ENCODE measurements at places on chromosomes 16 and 17.

- no peak for DNase-seq
Measured at GRCh38 chr17:77572065-77572601, 386.4 kb upstream of the TNRC6C start.

DNA sequence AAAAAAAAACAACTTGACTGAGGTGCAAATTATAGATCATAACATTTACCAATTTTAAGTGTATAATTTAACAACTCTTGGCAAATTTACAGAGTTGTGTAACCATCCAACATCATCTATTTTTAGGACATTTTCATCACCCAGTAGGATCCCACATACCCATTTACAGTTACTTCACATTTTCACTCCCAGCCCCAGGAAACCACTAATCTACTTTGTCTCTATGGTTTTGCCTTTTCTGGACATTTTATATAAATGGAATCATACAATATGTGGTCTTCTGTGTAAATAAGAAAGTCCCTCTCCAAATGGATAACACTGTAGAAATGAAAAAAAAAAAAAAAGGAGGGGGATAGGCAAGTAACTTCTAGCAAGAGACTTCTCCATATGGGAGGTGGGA is 26.1 kb upstream of the XYLT1 start:
- DNase-seq, result no peak

GRCh38 chr17:31859487-31860008 is 504 bp upstream of the COPRS start:
- DNase-seq, result peak; percentile 27

GRCh38 chr17:14080847-14081251 is 11.5 kb downstream of the COX10 start:
- DNase-seq, result no peak

- peak; percentile 47 for DNase-seq
Measured at GRCh38 chr16:62036101-62036801, at the start of gene CDH8. CDH8 (minus strand) TSS chr16:62036438; CDS start chr16:62021403, 15,035 bp downstream.

DNA sequence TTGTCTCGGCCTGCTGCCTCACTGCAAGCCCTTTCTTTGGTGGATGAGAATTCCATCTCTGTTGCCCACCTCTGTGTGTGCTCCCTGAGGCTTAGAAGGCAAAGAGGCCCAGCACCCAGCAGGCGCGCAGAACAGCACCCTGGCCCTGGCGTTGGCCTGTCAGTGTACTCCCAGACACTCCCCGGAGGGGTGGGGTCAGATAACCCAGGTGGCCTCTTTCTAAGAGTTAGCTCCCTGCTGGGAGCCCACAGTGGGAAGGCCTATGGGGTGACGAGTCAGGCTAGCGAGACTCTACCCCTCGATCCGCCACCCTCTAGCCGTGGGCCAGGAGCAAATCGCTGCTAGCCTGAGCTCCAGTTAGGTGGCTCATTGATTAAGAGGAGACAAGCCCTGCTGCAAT is 38.1 kb downstream of the SRL start:
- DNase-seq, result no peak

DNA sequence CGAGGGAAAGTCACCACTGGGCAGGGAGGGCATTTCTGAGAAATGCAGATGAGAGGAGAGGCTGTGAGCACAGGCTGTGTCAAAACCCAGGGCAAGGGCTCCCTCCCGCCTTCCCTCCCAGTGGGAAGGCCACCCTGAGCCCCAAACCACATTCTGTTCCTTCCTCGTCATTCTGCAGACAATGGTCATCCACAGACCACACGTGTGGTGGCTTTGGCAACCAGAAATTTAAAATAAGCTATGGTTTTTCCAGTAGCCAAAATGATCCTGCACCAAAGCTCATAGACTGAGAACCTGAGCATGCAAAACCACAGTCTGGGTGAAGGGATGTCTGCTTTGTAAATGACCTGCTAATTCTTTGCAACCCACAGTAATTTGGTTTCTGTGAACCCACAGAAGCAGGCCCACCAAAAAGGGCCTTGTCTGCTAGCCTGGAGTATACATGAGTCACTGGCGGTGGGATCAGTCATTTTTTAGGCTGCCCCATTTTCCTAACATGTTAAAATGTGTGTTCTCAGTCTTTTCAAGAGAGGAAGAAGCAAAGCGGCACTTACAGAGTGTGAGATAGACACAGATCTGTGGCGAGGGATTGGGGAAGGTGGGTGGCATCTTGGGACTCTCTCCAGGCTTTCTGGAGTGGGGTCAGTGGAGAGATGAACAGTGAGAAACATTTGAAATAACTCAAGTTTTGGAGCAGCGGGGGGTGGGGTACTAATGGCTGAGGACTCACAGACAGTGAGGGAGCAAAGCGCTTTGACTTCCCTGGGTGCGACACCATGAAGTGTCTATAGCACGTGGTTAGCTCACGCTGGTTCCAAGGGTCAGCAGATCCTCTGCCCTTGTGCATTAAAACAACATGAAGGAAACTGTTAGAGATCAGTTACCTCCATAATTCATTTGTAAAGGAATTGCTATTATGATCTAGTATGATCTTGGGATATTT is 20.5 kb downstream of the GRB7 start:
- no peak for DNase-seq

GRCh38 chr16:12798171-12798570 is 5.5 kb downstream of the CPPED1 start:
- DNase-seq, result no peak

DNA sequence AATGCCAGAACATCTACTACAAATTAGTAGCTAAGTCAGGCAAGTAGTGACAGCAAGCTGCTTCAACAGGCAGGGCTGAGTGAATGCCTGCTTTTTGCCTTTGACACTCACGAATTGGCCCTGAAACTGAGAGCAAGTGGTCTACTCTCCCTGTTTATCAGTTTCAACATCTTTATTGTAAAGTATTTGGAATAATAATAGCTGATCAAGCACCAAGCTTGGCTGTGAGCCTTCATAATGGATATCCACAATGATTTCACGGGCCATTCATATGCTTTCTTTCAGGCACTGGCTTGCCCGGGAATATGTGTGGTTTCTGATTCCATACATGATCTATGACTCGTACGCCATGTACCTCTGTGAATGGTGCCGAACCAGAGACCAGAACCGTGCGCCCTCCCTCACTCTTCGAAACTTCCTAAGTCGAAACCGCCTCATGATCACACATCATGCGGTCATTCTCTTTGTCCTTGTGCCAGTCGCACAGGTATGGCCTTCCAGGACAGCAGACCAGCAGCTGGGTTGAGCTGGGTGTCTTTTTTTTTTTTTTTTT is 5.2 kb downstream of the TLCD3A start:
- no peak for DNase-seq

DNA sequence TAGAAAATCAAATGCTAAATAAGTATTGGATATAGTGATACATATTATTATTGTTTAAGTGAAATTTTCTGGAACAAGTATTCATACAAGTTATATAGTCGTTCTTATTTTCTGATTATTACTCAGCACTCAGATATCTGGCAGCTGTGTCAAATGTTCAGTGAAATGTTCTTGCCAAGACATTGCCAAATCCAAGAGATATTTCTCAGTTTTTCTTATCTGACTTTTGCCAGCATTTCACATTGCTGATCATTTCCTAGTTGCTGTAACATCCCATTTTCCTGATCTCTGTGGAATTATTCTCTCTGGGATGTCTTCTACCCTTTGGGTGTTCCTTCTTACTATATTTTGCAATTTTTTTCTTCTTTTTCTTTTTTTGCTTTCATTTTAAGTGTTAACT is 262.3 kb downstream of the KIF2B start:
- DNase-seq, result no peak

DNA sequence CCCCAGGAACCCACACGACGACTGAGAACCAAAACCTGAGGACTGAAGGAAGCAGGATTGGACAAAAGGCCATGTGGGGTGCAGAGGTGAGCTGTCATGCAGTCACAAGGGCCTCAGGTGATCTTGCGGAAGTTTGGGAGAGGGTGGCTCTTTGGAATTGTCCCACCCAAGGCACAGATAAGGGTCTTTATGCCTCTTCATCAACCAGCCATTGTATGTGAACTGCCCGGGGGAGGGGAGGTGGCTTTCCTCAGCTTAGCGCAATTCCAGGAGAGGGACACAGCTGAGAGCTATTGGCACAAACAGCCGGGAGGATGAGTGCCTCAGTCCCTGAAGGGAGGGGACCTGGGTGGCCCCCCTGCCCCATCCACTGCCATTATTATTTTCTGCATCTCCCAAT is 55.1 kb upstream of the PHOSPHO1 start:
- DNase-seq, result no peak

DNA sequence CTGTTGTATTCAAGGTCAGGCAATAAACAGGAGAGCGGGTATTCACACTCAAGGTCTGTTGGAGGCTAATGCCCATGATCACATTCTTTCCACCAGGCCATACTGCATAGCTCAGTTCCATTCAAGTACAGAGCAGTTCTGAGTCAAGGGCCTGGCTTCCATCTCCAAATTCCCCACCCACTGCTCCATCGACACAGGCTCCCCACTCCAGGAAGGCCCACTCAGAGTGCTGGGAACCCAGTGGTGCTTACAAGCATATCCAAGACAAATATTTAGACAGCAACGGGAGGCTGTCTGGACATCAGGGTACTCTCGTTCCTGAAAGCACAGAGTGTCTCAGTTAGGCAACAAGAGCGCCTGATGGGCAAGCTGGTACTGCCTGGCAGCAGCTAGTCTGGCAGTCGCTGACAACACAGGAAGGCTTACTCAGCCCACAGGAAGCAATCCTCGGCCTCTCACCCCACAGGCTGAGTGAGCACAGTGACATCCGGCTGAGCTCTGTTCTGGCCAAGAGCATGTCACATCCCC is 40.9 kb downstream of the RFFL start:
- DNase-seq, result no peak

Measured in NCI-H1105 treated with DMSO at 0.1 percent for 48 hours (cell line).